ENCODE measurements at places on chromosomes 11 and 22. TPM values are rescaled to one million over a fixed set of nuclear protein-coding genes. Genes with fewer than 3 reads are reported as not detected.
A peak's percentile ranks its signal among the peaks of the same experiment; 100 is the strongest.

DNA sequence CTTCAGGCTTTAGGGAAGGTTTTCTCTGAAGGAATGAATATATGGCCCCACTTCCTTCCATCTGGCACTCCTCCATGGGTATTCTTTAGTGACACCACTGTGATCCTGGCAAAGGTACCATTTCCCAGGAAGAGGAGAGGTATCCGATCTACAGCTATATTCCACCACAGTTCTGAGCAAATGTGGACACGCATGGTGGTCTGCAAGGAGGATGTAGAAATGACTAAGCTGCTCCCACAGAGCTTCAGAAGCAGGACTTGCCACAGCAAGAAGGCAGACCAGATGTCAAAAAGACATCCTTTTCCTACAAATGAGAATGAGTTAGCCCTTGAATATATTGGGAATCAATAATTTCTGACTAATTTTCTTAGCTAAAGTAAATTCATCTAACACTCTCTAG lies 45.5 kb downstream of the ARFGAP2 start:
- no peak for DNase-seq
- H3K4me3 ChIP-seq: no peak overlapping the region
- no peak overlapping the region for H3K27ac ChIP-seq
- no peaks in the 10 kb centered on the region for H3K36me3 ChIP-seq

- H3K4me3 ChIP-seq: no peak overlapping the region
- DNase-seq: no peak
- H3K27ac ChIP-seq: no peak overlapping the region
- H3K36me3 ChIP-seq: no peaks in the 10 kb centered on the region
- no peaks in the 10 kb centered on the region for H3K27me3 ChIP-seq
These were observed 762.8 kb downstream of the BRD1 start for GRCh38 chr22:49064836-49065235.

The PANX3 gene
- not detected for total RNA-seq

DNA sequence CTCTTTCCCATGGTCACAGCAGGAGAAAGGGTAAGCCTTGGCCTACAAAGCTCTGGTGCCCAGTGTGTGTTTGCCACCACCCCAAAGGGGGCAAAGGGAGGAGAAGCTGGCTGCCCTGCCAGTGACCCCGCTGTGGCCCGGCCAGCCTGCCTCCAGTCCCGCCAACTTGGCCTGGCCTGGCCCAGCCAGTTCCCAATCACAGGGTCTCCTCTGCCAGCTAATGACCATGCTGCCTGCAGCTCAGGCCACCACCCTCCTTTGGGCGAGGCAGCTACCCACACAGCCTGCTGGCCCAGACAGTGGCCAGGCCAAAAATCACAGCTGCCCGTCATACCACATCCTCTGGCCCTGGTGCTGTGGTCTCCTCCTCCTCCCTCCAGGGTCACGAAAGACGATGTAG lies 5.1 kb downstream of the GDPD5 start:
- H3K4me3 ChIP-seq: no peak overlapping the region
- no peaks in the 10 kb centered on the region for H3K27me3 ChIP-seq

GRCh38 chr11:65574109-65574810 lies 1.6 kb upstream of the EHBP1L1 start:
- peak; percentile 85 for DNase-seq
- H3K4me1 ChIP-seq: peaks cover 56% of the 10 kb centered on the region
- H3K27ac ChIP-seq: peak overlapping the region; percentile 84
- no peaks in the 10 kb centered on the region for H3K36me3 ChIP-seq

GRCh38 chr11:8758619-8759169 lies 76.1 kb downstream of the RPL27A start:
- H3K36me3 ChIP-seq: no peaks in the 10 kb centered on the region
- H3K27ac ChIP-seq: no peak overlapping the region
- DNase-seq: no peak
- no peak overlapping the region for H3K4me3 ChIP-seq

The GAB4 gene
- total RNA-seq: 8.5 TPM

- no peaks in the 10 kb centered on the region for H3K36me3 ChIP-seq
- DNase-seq: no peak
- H3K27ac ChIP-seq: no peak overlapping the region
- H3K4me3 ChIP-seq: no peak overlapping the region
- no peaks in the 10 kb centered on the region for H3K27me3 ChIP-seq
These were observed 452.6 kb downstream of the NELL1 start for GRCh38 chr11:21121991-21122390.

The KDM4D gene
- total RNA-seq: 44.2 TPM
